Lower lobe of right lung (tissue), 2 donors: ENCODE measurements at places on chromosomes 16 and 17. TPM values are rescaled to one million over a fixed set of nuclear protein-coding genes. Genes with fewer than 3 reads are reported as not detected.
A peak's percentile ranks its signal among the peaks of the same experiment; 100 is the strongest.

The CCL1 gene
- not detected for total RNA-seq

The MT1E gene
- total RNA-seq = 158 TPM

The LRRC37A gene
- 3.3 TPM for total RNA-seq

DNA sequence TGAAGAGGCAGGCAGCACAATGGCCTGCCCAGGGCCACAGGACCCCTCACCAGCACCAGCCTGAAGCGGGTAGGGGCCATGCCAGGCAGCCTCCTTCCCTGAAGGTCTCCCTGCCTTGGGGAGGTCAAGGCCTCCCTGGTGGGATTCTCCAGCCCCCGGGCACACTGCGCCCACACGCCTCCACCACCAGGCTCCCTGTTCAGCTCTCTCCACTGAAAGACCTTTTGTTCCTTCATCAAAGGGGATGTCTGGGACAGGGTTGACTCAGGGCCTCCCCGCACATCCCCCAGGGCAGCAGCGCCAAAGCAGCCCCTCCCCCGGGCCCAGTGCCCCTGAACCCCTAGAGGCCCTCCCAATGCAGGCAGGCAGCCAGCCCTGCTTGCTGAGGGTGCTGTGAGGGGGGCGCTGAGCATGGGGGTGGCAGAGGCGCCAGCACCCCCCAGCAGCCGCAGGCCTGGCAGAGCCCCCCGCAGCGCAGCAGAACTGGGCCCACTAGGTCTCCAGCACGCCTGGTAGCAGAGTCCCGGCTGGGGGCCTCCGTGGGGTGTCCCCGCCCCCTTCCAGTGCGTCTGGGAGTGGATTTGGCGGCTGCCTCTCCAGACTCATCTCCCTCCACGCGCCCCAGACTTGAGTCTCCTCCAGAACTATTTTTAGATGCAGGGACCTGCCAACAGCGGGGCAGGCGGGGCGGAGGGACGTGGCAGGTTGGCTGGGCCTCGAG, 13.1 kb downstream of the BCAR1 start:
- peak; percentile 61 for DNase-seq
- peak overlapping the region; percentile 46 for H3K27ac ChIP-seq
- no peak overlapping the region for H3K4me3 ChIP-seq

The PIK3R5 gene
- 44.0 TPM for total RNA-seq

The PRRT2 gene
- total RNA-seq = 3.2 TPM

DNA sequence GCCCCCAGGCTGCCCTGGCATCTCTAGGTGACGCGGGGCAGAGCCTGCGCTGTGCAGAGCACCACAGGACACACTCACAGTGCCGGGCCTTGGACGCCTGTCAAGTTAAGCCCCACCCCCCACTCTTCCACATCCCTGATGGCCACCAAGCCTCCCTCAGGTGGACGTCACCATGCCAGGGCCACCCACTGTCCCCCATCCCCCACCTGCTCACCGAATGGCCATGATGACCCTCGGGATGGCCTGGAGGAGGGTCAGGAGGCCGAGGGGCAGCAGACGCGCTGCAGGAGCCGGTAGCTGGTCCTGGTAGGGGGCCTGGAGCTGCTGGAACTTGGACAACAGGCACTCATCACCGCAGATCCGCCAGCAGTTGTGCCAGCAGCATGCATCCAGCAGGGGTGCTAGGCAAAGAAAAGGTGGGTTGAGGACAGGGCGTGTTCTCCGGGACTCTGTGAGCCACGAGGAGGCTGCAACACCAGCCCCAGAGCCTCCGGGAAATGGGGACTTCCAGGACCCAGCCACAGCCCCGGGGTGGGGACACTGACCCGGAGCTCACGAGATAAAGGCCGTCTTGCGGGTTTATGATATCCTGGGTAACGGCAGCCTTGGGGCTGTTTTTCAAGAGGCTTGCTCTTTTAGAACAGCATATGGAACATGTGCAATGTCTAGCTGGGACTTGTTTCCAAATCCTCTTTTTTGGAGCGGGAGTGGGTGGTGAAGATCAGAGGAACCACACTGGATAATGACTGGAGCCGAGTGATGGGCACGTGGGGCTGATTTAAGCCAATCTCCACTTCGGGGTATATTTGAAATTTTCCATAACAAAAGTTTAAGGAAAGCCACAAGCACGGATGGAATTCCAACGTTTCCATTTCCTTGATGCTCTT, 11.4 kb downstream of the C16orf95 start:
- H3K36me3 ChIP-seq = no peaks in the 10 kb centered on the region
- no peak overlapping the region for H3K27ac ChIP-seq
- DNase-seq = no peak
- H3K4me1 ChIP-seq = no peaks in the 10 kb centered on the region
- no peaks in the 10 kb centered on the region for H3K27me3 ChIP-seq
- H3K4me3 ChIP-seq = no peak overlapping the region

The PYY gene
- not detected for total RNA-seq

DNA sequence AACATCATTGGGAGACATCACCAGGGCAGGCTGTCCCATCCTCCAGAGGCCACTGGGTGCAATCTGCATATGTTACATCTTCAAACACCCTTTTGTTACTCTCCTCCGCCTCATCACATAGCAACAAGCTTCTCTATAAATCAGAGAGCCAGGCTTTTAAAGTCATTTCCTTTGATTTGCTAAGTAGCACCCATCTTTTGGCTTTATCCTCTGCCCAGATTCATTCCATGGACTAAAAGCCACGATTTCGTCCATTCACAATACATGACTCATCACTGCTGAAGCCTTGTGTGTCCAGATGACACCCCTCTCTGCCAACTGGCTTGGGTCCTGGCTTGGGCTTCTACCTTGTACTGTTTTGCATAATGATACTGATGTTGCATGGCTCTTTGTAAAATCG, 2.0 kb upstream of the KRT38 start:
- H3K4me3 ChIP-seq = no peak overlapping the region
- no peaks in the 10 kb centered on the region for H3K36me3 ChIP-seq
- H3K27ac ChIP-seq = no peak overlapping the region
- peaks cover 6% of the 10 kb centered on the region for H3K27me3 ChIP-seq
- no peaks in the 10 kb centered on the region for H3K4me1 ChIP-seq

DNA sequence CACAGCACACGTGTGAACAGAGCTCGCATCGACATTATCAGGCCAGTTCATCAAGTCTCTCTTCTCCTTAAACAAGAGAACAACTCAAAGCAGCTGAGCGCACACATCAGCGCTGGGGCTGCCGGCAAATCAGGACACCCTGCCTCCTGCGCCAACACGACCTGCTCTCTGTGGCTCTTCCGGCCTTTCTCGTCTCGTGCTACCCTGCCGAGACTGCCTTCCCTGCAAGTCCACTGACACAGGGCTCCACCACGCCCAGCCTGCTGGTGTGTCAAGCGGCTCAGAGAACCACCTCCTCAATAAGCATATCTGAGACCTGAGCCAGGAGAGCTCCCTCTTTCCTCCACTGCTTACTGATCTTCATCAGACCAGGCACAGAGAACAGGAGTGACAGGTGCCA, 96.9 kb downstream of the ZNF778 start:
- peak overlapping the region; percentile 28 for H3K27ac ChIP-seq
- peaks cover 79% of the 10 kb centered on the region for H3K4me1 ChIP-seq
- no peak for DNase-seq
- no peak overlapping the region for H3K4me3 ChIP-seq
- no peaks in the 10 kb centered on the region for H3K27me3 ChIP-seq

The ZNF597 gene
- total RNA-seq = 4.4 TPM

DNA sequence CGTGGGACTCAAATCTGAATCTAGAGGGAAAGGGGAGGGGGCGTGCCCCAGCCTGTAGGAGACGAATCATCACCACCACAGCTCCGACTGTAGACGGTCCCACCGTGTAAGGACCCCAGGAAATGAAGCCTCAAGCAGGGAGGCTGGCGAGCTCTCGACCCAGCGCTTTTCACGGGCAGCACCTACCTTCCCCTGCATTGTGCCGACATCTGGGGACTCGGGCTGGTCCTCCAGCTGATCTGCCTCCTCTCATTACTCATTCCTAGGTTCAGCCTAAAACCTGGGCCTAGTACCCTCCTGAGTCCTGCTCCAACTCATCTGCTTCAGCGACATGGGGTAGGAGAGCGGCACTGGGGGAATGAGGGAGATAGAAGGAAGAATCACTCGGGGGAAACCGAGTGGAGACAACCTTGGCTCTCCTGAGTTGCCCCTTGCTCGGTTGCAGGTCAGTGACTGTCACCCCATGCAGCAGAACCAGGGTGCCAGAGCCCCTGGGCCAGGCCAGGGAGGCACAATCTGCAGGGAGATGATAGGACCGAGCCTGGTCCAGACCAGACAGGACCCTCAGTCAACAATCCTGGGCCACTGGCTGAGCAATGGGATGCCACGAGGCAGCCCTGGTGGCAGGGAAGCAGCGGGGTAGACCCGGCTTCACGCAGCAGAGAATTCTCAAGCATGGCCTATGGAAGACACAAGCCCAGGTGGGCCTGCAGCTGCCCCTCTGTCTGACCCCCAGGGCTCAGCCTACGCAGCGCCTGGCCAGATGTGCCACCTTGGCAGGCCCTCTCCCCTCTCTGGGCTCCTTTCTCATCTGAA, 833 bp upstream of the BCAR1 start:
- H3K36me3 ChIP-seq = no peaks in the 10 kb centered on the region
- H3K4me1 ChIP-seq = peaks cover 91% of the 10 kb centered on the region
- DNase-seq = no peak
- no peaks in the 10 kb centered on the region for H3K27me3 ChIP-seq
- H3K27ac ChIP-seq = peak overlapping the region; percentile 79

The KRT25 gene
- not detected for total RNA-seq

The GPS1 gene
- total RNA-seq = 71.5 TPM

The EXOC3L1 gene
- total RNA-seq = 15.6 TPM

The UBN1 gene
- 36.1 TPM for total RNA-seq

- no peak overlapping the region for H3K4me3 ChIP-seq
- H3K27me3 ChIP-seq = no peaks in the 10 kb centered on the region
- no peak overlapping the region for H3K27ac ChIP-seq
- DNase-seq = no peak
Observed at GRCh38 chr17:40958086-40958953, 8.4 kb downstream of the KRT39 start.

GRCh38 chr16:79932572-79932971, 332.0 kb upstream of the MAF start:
- no peaks in the 10 kb centered on the region for H3K4me1 ChIP-seq
- DNase-seq = no peak
- no peak overlapping the region for H3K27ac ChIP-seq
- H3K4me3 ChIP-seq = no peak overlapping the region
